ENCODE measurements at places on chromosomes 7 and 10. TPM values are rescaled to one million over a fixed set of nuclear protein-coding genes. Genes with fewer than 3 reads are reported as not detected.

DNA sequence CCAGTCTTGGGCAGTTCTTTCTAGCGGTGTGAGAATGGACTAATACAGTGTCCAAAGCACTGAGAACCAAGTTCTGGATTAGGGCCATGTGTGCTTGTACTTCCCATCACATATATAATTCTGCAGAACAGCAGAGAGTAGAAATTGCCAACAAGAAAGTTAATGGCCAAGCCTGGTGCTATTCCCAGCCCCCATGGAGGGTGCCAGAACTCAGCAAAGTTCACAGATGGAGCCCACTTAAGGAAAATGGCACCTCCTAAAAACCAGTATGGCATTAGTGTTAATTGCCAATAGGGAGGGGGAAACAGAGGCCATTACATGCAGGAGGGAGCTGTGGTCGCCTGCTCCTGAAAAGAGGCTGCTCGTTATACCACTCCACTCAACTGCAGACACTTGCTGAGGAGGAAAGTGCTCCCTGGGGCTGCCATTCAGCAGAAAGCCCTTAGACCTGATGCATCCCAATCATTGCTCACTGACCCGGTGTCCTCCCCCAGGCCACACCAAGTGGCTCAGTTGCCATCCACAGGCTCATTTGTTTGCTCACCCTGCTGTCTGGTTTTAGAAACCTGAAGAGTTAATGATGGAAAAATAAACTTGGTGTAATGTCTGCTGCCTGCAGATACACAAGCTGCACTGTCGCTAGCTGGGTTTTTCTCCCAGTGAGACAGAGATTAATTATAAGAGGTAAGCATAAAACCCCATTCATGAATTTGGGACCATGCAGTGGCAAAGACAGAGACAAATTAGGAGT, 280.6 kb downstream of the GFRA1 start:
- no peak for DNase-seq

CACNA2D1 gene
- total RNA-seq, result 39.8 TPM

RPEL1 gene
- total RNA-seq, result not detected

- no peak for DNase-seq
Observed at GRCh38 chr7:30668102-30668501, 14.2 kb downstream of the CRHR2 start.

ZDHHC6 gene
- 20.6 TPM for total RNA-seq

GPR141 gene
- 0.56 TPM for total RNA-seq

Measured in left cardiac atrium (tissue), 4 donors.